ENCODE measurements at places on chromosomes 5 and 9.

DNA sequence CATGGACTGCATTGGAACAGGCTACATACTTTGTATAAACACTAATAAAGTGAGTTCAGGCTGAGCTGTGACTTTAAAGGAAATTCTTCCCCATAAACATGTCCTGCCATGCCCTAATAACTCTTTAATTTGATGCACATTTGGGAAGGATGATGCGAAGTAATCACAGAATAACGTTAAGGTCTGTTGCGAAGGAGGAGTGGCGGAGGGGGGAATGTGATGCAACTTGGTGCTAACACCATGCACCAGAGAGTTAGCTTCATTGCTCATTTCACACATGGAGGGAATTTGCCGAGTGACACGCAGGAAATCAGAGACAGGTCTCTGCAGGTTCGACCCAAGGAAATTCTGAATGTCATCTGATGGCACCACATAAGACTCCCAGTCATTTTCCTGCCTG, 32.9 kb downstream of the SLIT3 start:
- no peak for DNase-seq

GRCh38 chr5:150419630-150420270, 7.0 kb upstream of the CD74 start:
- no peak for DNase-seq

- DNase-seq, result no peak
Measured at GRCh38 chr5:33524476-33524875, 83.7 kb downstream of the TARS1 start.

- no peak for DNase-seq
Measured at GRCh38 chr9:117763314-117763713, 59.1 kb downstream of the TLR4 start.

- DNase-seq, result no peak
Measured at GRCh38 chr5:143102411-143102810, 301.1 kb downstream of the NR3C1 start.

DNA sequence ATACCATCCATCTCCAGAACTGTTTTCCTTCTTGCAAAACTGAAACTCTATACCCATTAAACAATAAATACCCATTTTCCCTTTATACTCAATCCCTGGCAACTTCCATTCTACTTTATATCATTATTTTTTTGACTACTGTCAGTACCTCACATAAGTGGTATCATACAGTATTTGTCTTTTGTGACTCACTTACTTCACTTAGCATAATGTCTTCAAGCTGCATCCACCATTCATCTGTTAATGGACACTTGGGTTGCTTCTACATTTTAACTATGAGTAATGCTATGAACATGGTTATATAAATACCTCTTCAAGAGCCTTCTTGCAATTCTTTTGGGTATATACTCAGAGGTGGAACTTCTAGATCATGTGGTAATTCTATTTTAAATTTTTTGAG, 11.6 kb upstream of the TYRP1 start:
- DNase-seq, result no peak

DNA sequence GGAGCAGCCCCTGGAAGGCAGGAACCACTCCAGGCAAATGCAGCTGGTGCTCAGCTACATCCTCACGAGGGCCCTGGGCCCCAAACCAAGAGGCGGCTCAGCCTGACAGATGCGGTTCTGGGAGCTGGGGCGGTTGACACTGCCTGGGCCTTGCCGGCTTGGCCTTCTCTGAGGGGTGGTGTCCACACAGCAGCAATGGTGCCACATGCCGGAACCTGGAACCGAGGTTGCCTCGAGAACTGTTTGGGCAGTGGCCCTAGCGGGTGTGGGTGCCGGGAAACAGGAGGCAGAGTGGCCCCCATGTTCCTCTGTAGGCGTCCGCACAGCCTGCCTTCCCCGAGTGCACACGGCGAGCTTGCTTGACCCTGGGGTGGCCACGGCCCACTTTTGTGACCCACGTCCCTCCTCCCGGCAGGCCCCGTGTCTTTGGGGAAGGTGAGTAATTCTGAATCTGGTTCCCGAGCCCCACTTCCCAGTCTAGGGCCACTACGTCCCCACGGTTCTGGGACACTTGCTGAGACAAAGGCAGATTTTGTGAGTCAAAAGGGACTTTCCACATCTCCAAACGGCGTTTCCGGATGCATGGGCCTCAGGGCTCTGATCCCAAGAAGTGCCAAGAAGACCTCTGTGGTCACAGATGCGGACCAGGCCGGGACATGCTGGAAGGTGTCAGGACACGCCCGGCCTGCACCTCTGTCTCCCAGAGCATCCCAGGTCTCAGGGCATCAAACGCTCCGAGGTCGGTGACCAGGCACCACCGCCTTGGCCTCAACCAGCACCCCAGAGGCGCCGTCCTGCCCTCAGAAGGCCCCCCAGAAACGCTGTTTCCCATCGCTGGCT, 27.7 kb upstream of the SLC12A7 start:
- DNase-seq, result no peak
